ENCODE measurements at places on chromosomes 6 and 20. TPM values are rescaled to one million over a fixed set of nuclear protein-coding genes. Genes with fewer than 3 reads are reported as not detected.

DNA sequence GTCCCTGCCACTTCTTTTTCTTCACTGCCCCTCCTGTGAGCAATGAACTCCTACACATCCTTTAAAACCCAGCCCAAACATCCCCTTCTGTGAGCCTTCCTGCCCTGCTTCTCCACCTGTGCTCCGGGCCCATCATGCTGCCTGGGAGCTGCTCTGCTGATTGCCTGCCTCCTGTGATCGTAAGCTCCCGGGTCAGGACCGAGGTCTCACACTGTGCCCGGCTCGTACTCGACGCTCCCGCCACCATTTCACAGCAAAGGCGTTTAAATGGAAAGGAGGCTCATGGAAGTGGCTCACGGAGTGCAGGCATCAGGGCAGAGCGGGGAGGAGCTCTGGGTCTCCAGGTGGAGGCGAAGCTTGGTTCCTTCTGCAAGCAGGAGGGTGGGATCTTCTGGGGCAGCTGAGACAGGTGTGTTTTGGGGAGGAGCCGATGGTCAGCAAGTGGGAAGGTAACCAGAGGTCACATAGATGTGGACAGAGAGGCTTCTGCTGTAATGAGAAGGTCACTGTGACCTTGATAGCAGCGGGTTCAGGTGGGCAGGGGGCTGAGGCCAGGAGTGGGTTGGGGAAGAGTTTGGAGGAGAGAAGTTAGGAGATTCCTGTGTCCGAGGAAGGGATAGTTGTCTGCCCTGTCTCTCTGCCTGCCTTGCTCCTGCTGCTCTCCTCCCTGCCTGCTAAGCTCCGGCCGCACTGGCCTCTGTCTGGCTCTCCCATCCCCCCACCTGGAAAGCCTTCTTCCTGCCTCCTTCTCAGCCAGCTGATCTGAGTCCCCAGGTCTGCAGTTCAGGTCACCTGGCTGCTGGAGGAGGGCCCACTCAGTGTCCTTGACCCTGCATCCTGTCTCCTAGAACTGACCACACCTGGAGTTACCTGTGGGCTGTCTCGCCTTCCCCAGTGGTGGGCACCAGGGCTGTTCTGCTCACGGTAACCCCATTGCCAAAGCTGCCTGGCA is 52.7 kb upstream of the FRMD1 start:
- DNase-seq = peak; percentile 9

GRCh38 chr20:43731469-43731868 is 4.7 kb upstream of the GTSF1L start:
- no peak for DNase-seq

IDH3B gene
- total RNA-seq = 96.0 TPM

- no peak for DNase-seq
Measured at GRCh38 chr6:102994866-102995265, 1601.4 kb downstream of the GRIK2 start.

DNA sequence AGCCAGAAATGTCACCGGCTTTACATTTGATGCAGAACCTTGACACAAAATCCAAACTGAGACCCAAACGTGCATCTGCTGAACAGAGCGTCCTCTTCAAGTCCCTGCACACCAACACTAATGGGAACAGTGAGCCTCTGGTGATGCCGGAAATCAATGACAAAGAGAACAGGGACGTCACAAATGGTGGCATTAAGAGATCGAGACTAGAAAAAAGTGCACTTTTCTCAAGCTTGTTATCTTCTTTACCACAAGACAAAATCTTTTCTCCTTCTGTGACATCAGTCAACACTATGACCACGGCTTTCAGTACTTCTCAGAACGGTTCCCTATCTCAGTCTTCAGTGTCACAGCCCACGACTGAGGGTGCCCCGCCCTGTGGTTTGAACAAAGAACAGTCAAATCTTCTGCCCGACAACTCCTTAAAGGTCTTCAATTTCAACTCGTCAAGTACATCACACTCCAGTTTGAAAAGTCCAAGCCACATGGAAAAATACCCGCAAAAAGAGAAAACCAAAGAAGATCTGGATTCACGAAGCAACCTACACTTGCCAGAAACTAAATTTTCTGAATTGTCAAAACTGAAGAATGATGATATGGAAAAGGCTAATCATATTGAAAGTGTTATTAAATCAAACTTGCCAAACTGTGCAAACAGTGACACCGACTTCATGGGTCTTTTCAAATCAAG is 108.4 kb downstream of the RTN4IP1 start:
- DNase-seq = peak; percentile 95

GRCh38 chr6:106165885-106166485 is 79.8 kb downstream of the PRDM1 start:
- DNase-seq = no peak

DNA sequence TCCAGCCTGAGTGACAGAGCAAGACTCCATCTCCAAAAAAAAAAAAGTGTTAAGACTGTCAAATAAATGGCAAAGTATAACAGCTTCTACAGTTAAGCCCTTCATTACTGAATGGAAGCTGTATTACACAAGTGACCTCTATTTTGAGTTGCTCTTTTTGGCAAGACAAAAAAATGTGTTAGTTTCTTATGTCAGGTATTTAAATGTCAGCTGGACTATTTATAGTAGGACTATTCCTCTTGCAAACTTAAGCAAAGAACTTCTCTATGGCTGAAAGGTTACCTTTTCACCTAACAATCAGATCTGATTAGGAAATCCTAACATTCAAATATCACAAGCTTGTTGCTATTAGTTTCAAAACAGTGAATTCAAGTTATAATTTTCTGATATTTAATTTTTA is 12.4 kb downstream of the UBE2V1 start:
- DNase-seq = no peak

CNR1 gene
- not detected for total RNA-seq

PRL gene
- total RNA-seq = not detected

BANF2 gene
- not detected for total RNA-seq

- no peak for DNase-seq
Measured at GRCh38 chr6:3319610-3320200, 61.0 kb downstream of the PSMG4 start.

GRCh38 chr6:163554663-163555062 is 140.1 kb downstream of the QKI start:
- DNase-seq = peak; percentile 70

DNA sequence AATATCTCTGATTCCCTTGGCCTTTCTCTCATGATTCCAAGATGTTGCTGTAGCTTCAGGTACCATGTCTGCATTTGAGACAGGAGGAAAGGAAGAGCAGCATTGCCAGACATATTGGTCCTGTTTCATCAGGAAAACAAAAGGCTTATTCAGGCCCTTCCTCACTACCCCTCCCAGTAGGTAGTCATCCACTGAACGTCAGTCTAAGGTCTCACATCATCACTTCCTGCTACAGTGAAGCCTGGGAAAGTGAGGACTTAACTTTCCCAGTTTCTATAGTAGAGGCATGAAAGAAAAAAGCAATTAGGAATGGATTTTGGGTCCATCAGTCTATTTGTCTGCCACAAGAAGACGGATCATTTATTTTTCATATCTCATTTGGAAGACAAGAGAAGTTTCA is 85.7 kb upstream of the SOX4 start:
- DNase-seq = no peak

DNA sequence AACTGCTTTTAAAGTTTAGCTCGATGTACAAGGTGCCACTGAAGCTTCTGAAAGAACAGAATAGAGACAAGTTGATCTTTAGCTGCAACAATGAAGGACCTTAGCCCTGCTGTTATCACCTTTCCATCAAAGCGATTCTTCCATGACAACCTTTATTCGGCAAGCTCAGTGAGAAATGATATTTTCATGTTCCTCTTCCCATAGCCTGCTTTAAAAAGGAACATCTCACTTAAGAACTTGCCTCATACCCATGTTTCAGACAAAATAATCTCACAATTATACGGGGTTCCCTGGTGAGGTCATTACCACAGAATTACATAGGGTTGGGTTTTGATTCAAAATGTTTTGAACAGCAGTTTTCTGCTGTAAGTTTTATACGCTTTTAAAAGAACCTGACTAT is 264.2 kb downstream of the THBS2 start:
- DNase-seq = no peak

DNA sequence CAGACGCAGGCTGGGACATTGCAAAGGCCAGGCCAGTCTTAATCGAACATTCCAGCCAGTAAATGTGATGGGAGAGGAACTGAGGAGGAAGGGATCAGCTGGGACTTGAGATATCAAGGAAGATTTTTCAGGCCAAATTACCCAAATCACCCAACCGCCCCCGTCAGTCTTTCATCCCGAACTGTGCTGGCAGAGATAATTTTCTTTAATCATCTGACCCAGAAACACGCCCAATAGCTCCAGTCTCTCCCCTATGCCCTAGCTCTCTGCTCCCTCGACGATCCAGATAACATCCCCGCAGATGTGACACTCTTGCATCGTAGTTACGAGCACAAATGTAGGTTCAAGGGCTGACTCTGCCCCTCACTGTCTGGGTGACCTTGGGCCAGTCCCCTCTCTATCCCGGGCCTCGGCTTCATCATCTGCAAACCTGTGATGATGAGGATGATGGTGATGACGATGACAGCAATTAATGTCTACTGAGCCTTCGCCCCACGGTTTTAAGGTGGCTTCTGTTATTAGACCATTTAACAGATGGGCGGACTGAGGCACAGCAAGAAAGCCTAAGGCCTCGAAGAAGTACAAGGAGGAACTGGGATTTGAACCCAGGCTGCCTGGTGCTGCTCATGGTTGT is 118.6 kb downstream of the PREX1 start:
- DNase-seq = no peak

GRCh38 chr6:6796818-6797217 is 208.3 kb downstream of the LY86 start:
- no peak for DNase-seq

DNA sequence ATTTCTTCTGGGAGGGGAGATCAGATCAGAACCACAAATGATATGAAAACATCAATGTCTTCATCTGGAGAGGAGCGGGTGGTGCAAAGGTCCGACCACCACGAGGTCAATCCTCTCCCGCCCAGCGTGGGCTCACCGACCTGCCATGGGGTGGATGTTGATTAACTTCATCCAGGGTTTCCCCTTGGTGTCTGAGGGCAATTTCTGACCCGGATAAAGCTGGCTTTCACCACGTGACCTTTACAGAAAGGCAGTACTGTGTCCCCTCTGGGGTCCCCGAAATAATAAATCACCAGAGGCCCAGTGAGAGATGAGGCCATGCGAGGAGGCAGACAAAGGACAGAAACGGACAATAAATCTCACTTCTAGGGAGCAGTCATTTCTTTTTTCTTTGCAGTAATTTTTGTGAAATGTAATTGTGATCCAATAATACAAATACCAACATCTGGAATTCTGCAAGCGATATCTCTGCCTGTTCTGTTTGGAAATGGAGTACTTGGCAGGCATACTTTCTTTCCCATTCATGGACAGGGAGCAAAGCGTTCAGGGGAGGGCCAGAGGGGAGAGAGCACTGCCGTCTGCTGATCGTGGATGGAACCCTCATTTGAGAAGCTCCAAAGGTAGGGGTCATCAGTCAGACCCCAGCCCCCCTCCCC is 55.1 kb upstream of the APCDD1L start:
- no peak for DNase-seq

POU5F1 gene
- total RNA-seq = not detected

OPN5 gene
- total RNA-seq = not detected

SALL4 gene
- total RNA-seq = 0.06 TPM

DNA sequence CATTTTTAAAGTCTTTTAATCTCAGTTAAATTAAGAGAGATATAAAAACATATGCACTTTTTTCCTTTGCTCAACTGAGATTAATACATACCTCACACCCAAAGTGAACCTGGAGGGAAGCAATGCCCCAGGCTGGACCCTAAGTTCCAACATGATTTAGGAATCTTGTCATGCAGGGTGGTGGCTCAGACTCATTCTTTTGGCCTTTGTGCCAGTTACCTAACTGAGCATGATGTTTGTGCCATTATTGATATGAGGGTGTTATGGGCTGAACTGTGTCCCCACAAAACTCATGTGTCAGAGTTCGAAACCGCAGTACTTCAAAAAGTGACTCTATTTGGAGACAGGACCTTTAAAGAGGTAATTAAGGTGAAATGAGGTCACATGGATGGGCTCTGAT is 188.0 kb downstream of the ARHGAP18 start:
- no peak for DNase-seq

GRCh38 chr20:33649201-33649681 is 12.9 kb upstream of the C20orf144 start:
- no peak for DNase-seq

- no peak for DNase-seq
Measured at GRCh38 chr6:152404086-152404857, 232.9 kb downstream of the SYNE1 start.

WFDC13 gene
- not detected for total RNA-seq

- DNase-seq = no peak
Measured at GRCh38 chr6:111809264-111809663, 64.0 kb downstream of the FYN start.

RAET1L gene
- total RNA-seq = not detected

GRCh38 chr20:32296412-32296811 is 19.0 kb downstream of the KIF3B start:
- no peak for DNase-seq

GRCh38 chr6:127737009-127737486 is 160.1 kb downstream of the C6orf58 start:
- peak; percentile 52 for DNase-seq

NKAIN4 gene
- total RNA-seq = not detected

GRCh38 chr6:34914358-34914757 is 25.3 kb downstream of the ANKS1A start:
- DNase-seq = no peak

DNA sequence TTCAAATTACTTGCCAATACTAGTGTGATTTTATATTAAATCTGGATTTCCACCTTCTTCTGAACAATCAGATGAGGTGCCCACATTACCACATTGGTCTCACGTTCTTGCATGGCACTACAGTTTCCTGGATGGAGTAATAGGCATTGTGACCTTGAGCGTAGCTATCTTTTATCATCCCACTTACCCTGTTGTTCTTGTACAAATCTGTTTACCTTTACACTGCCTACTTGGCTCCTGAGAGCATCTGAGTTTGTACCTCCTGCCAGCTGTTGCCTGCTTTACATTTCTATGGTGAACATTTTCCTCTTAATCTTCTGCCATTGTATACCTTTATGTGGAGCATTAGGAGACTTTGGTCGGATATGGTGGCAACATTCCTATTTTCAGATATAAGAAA is 90.7 kb downstream of the AKAP7 start:
- no peak for DNase-seq

- peak; percentile 85 for DNase-seq
Measured at GRCh38 chr20:47196091-47197081, 160.1 kb downstream of the ZMYND8 start.

EDN1 gene
- total RNA-seq = not detected

BPIFB2 gene
- not detected for total RNA-seq
